GM13976 (cell line): ENCODE measurements at places on chromosomes 13 and 19.

DNA sequence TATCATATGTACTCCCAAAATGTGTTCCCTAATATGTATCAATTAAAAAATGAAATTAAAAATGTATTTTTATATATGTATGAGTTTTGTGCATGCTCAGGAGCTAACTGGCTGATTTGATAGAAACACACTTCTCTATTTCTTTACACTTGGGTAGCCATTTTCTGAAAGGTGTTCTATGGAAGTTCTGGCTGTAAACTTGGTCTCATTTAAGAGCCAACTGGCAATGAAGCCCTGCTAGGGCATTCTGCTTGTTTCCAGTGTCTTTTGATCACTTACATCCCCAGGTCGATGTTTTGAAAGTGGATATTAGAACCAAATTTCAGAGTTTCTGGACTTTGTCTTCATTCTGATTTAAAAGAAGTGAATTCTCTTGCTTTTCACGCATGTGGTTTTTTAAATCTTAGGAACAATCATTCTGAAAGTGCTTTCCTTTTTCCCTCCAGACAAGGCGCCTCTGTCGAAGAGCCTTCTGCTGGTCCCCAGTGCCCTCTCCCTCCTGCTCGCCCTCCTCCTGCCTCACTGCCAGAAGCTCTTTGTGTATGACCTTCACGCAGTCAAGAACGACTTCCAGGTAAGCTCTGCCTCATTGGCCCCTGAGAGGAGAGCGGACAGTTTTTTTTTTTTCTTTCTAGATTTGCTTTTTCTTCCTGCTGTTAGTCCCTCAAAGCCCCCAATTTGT, 20.1 kb downstream of the GPR18 start:
- no peak for DNase-seq

GRCh38 chr19:11322269-11323024, 17.0 kb downstream of the RAB3D start:
- peak; percentile 32 for DNase-seq

DNA sequence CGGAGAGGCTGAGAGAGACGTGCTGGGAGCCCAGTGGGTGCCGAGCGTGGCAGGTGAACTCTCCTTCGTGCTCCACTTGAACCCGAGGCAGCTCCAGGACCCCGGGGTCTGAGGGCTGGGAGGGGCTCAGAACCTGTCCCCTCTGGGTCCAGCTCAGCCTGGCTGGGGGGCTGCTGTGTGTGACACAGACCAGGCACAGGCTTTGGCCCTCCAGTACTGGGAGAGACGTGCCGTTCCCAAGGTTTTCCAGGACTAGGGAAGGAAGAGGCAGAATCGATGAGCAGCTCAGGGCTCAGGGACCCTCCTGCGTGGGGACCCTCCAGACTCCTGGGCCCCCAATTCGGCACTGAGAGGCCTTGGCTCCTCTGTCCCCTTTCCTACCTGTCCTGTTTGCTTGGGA, 2.3 kb downstream of the SIGLEC10 start:
- DNase-seq, result no peak

- DNase-seq, result peak; percentile 93
Observed at GRCh38 chr19:45677351-45678230, 9.6 kb downstream of the GIPR start.

DNA sequence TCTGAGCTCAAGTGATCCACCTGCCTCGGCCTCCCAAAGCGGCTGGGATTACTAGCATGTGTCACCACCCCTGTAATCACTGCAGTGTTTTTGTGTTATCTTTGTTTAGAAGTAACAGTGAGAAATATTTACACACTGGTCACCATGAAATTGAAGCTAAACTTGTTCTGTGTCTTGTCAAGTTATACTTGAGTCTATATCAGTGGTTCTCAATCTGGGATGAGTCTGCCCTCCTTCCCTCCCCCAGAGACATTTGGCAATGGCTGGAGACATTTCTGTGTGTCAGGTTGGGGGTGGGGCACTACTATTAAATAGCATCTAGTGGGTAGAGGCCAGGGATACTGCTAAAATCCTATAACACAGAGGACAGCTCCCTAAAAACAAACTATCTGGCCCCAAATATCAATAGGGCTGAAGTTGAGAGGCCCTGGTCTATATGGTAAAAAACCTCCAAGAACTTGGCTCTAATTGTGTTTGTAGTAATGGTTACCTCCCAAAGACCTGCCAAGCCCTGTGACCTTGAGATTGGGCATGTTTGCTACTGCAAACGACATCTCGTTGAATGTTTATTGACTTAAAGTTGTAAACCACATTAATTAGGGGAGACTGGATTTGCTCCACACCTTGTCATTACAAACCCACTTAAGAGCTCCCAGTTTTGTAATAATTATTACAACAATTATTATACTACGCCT, 6.9 kb downstream of the CTU1 start:
- no peak for DNase-seq

GRCh38 chr13:45242070-45242469, 41.2 kb upstream of the KCTD4 start:
- no peak for DNase-seq

DNA sequence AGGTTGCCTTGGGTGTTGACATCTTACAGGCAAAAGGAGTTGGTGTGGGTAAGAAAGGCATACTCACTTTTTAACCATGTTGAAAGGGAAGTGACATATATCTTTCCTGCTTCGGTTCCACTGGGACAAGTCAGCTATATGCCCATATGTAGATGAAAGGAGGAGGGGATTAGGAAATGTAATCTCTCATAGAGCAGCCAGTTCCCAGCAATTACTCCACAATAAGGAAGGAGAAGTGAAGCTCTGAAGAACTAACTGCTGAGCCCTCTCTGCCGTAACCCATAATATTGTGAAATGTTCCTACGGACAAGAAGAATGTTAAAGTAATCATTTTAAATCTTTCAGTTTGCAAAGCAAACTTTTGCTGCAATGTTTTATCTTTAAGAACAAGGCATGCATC, 82.2 kb downstream of the EDNRB start:
- DNase-seq, result no peak

DNA sequence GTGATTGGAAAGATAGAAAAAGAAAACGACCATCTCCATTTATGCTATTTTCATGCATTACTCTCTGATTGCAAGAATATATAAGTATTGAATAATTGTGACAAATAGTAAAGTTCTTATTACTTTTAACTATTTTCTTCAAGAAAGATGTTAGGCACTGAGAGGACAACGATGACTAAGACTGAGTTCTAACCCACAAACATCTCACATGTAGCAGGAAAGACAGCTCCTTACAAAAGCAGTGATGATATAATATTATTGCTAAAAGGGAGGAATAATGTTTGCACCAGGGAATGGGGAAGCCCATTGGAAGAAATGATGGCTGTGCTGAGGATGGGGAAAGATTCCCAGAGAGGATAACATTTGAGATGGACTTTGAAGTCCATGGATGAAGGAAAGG, 22.6 kb downstream of the RXFP2 start:
- DNase-seq, result no peak

- peak; percentile 74 for DNase-seq
Observed at GRCh38 chr19:13155472-13156359, 5.5 kb downstream of the IER2 start.

DNA sequence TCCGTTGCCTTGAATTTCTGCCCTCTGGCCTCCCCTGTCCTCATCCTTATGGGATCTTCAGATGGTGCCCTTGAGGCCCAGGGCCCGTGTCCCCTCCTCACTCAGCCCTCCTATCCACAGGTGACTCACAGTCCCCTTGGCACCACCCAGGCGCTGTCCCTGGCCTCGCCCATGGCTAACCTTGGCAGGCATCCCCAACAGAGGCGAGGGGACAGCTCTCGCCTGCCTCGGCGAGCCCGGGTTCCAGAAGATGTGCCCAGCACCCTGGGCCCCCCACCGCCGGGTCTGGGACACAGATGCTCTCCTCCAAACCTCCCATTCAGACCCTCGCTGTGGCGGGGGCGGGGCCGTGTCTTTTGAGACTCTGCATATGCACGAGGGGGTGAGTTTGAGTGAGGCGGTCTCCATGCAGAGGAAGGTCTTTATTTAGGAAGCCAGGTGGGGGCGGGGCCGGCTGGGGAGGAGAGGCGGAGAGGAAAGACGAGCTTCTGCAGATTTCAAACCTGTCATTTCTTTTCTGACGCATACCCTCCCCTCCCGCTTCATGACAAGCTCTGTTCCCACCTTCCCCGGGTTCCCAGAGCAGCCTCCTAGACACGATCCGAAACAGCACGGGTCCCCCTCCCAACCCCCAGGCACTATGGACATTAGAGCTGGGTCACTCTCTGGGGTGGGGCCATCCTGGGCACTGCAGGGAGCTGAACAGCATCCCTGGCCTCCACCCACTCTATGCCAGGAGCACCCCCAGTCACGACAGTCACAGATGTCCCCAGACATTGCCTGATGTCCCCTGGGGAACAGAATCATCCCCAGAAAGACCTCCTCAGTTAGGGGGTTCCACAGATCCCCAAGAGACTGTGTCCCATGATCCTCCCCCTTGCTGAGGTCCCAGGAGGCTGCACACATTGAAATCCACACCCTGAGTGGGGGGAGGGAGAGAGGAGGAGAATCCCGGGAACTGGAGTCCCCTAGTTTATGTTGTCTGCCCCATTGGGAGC, 48.5 kb downstream of the GNG7 start:
- no peak for DNase-seq

DNA sequence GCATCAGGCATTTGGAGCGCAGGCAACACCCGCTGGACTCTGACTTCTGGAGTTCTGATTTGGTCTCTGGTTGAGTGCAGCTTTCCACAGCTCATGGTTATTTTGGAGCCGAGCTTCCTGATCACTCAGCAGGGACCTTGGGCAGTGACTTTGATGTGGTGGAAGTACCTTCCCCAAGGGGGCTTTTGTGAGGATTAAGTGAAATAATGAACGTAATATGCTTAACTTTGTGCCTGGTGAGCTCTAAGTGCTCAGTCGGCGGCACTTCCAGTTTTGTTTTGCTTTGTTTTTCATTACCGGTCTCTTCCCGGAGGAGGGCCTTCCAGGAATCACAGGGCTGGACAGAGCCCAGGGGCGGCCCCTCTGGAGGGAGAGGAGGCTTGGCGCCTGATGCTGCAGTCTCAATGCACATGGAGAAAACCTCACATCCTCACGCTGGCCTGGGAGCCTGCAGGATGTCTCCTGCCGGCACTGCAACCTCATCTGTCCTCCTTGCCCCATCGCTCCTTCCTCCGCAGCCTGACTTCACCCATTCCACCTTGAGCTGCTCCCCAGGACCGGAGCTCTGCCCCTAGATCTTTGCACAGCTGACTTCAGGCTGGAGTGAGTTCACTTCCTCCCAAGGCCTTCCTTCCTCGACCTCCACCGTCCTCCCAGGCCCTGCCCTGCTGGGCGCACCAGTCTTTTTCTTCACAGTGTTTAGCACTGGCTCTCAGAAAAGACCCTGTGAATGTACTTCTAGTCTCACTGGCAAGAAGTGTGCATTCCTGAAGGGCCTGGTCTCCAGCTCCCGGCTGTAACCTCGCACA, 1.5 kb downstream of the PLEKHF1 start:
- no peak for DNase-seq

DNA sequence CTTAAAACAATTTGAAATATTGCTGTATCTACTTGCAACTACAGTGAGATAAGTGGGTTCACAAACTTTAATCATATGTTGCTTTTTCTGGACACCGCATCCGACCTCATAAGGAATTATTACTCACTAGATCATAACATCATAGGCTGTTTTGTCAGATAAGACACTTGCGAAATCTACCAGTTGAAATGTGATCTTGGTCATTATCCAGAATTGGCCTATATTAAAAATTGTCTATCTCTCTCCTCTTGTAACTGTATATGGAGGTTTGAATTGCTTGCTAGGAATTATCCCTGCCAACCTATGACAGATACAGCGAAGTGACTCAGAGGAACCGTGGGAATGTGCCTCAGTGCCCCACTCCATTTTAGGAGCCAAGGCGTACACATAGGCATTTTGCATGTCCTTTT, 117.0 kb upstream of the POSTN start:
- DNase-seq, result no peak

GRCh38 chr13:28425793-28426192, 69.1 kb downstream of the FLT1 start:
- no peak for DNase-seq

DNA sequence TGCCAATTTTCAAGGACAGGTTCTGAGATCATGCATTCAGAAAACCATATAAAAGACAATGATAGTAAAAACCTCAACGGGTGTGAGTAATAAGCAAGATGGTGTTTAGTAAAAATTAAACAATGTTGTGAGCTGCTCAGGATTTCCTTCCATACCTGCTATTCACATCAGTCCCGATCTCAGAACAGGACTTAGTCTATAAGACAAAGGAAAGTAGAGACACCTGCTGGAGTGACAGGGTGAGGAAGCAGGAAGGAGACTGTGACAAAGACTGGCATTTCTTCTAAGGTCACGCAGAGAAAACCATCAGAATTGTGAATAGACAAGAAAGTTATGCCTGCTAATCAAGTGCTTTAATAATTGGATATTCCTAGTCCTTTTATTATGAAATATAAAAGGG, 648.0 kb downstream of the DACH1 start:
- peak; percentile 6 for DNase-seq
